Stimulated activated CD4-positive, alpha-beta T cell treated with anti-CD3 and anti-CD28 coated beads, Interleukin-15, amount 100 ng/mL, for 1 hour (primary cell): ENCODE measurements at places on chromosomes 6 and 20.

- no peak for DNase-seq
Measured at GRCh38 chr6:47413752-47414422, 63.7 kb upstream of the CD2AP start.

- DNase-seq = no peak
Measured at GRCh38 chr6:17193106-17193775, 87.9 kb upstream of the RBM24 start.

GRCh38 chr6:1231941-1232340 is 80.0 kb upstream of the FOXQ1 start:
- no peak for DNase-seq

DNA sequence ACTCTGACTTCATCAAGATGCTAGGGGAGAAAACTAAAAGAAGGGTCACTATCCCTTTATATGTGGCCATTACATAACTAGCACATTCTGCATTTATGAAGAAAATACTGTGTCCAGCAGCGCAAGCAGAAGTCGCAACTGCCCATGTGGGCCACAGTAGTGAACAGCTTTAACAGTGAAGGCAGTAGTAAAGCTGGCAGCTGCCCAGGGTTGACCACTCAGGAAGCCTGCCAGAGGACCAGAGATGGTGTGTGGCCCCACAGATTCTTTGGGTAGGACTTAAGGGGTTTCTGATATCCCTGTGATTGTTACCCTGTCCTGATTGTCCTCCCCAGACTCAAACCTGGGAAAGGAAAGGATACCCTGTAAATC is 88.3 kb upstream of the NT5E start:
- DNase-seq = no peak

DNA sequence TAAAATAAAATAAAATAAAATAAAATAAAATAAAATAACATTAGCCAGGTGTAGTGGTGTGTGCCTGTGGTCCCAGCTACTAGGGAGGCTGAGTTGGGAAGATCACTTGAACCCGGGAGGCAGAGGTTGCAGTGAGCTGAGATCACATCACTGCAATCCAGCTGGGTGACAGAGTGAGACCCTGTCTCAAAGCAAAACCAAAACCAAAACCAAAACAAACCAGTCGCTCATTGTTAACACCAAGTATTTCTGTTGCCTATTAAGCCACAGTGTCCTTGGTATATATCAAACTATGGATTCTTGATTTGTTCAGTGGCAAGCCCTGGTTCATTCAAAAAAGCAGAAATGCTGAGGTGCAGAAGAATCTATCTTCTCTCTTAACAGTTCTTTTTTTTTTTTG is 65.7 kb downstream of the PYGB start:
- no peak for DNase-seq

GRCh38 chr6:127118298-127119101 is at the start of gene RSPO3:
RSPO3 (plus strand) TSS chr6:127118671; CDS start chr6:127119193, 522 bp downstream.
- no peak for DNase-seq

DNA sequence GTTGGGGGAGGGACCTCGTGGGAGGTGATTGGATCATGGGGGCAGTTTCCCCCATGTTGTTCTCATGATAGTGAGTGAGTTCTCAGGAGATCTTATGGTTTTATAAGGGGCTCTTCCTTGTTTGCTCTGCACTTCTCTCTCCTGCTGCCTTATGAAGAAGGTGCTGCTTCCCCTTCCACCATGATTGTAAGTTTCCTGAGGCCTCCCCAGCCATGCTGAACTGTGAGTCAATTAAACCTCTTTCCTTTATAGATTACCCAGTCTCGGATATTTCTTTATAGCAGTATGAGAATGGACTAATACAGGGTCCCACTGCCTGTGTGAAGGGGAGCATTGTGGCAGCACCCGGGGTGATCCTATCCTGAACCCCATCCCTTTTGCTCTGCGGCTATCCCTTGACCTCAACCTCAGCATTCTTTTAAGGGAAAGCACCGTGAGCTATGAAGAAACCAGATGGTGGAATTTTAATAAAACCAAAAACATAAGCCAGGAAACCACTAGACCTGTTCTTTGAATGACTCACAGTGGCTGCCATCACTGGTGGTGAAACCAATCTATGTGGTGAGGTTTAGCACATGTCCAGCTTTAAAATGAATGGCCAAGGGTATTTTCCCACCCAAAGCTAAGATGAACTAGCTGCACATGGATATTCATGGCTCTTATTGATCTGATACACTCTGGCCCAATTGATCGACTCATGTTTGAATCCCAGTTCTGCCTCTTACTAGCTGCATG is 62.2 kb downstream of the ZDHHC14 start:
- no peak for DNase-seq

- DNase-seq = no peak
Measured at GRCh38 chr6:165580136-165580535, 82.9 kb downstream of the PDE10A start.

DNA sequence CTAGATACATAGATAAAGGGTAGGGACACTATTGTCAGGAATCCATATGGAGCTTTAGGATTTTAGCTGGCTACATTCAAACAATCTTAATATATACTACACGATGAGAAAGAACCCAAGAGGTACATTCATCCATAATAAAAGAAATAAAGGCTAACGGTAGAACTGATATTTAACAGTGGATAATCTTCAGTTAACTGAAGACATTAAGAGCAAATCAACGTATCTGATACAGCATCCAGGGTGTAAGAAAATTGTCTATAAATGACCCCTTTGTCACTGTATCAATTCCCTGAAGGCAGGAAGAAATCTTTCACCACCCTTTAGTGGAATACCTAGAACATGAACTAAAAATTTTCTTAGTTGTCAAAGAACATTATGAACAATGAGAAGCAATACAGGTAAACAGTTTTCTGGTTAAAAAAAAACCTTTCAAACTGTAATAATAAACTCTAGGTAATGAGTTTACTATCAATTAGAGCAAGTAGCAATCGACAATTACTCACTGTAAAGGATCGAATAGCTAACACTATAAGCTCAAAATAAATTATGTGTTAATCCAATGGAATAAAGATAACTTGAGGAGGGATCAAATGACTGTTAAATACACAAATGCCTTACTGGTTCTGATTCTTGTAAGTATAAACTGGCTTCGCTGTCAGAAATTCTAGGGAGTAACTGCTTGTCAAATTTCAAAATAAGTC is 11.8 kb downstream of the ROMO1 start:
- no peak for DNase-seq

DNA sequence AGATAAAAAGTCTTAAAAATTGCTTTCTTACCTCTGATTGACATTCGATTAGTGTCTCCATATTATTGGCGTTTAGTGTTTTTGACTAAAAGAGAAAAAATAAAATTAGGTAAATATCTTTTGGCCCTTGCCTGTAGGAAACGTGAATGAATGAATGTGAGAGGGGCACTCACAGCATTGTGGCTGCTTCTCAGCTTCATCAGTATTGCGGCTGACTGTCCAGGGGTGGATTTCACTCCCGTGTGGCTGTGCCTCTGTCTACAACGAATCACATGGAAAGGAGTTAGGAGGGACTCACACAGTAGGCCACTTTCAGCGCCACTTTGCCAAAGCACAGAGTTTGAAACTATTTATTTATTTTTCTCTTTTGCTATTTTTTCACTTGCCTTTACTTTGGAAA is 844 bp downstream of the TAGAP start:
- no peak for DNase-seq

DNA sequence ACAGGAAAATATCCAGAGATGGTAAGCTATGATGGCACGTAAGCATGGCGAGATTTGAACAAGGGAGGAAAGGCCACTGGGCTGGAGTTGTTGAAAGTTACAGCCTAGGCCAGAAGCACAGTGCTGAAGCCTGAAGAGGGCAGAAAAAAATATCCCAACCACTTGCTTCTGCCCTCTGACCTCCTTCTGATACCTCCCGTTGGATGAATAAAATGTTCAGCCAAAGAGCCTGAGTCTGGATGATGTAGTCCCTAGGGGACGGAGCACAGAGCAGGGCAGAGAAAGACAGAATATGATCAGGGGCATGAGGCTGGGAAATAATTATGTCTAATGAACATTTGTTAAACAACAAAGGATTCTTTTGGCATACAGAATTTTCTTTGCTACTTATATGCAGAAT is 19.7 kb downstream of the KLHL31 start:
- DNase-seq = no peak

GRCh38 chr6:13836170-13836569 is 21.8 kb upstream of the MCUR1 start:
- DNase-seq = no peak

DNA sequence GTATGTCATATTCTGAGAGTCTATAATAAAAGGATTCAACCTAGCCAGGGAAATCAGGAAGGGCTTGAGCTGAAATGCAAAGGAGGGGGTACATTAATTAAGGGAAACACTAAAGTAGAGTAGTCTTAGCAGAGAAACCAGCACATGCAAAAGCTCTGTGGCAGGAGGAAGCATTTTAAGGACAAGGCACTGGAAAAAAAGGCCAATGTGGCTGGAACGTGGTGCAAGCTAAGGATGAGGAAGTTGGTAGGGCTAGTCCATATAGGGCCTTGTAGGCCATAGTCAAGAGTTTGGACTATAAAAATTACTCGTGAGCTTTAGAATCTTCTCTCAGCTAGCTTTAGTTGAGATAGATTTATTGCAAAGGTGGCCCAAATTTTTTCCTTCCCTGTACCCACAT is 75.2 kb upstream of the TOP1 start:
- no peak for DNase-seq

DNA sequence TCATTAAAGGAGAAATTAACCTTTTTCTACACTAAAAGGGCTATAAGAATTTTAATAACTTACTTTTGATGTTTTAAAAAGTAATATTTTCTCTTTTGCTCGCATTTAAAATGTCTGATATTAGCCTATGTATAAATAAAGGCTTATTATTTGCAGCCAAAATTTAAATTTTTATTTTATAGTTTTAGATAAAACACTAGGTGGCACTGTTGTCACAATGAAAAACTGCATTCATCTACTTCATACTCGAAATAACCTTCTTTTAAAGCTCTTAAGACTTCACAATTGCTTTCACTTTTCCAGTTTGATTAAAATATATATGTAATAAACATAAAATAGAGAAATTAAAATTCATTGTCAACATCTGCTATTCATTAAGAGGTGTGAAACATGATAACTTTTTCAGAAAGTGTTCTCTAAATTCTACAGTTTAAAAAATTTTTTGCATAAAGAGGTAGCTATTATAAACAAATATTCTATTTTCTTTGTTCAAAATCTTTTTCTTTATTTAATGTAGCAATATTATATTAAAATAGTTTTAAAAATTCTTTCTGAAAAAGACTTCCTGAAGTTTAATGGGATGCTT is 78.8 kb upstream of the DEFB112 start:
- no peak for DNase-seq

DNA sequence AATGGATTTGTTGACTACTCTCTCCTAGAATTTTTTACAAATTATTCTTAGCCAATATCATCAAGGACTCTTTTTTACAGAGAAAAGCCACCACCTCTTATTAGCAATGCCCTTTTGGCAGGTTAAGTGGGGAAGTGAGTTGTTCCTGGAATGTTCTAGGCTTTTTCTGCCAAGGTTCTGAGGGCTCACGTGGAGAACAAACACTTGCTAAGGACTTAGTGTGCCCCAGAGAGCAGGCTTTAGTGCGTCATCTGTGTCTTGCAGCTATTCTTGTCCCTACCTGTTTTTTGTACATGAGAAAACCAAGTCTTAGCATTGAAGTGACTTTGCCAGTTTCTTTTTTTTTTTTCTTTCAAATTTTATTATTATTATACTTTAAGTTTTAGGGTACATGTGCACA is 33.5 kb downstream of the CFAP61 start:
- DNase-seq = no peak

- DNase-seq = no peak
Measured at GRCh38 chr6:134003542-134003951, 48.9 kb downstream of the SLC2A12 start.

DNA sequence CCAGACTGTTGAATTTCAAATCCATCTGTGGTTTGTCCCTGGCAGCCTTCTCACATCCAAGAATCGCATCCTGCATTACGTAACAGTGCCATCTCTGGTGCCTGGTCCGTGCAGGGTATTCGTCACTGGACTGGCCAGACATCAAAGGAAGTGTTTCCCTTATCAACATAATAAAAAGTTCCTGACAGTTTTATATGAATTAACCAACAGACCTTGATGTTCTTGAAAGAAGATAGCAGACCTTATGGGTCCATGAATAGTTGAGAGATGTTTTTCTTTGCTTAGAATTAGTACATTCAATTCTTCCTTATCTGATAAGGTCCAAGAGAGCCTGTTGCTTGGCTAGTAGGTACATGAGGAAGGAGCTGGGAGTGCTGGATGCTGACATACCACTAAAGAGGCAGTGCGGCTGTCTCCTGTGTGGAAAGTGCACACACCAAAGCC is 77.6 kb downstream of the PHACTR2 start:
- DNase-seq = no peak

- DNase-seq = no peak
Measured at GRCh38 chr6:137271245-137272183, 52.3 kb upstream of the IFNGR1 start.

GRCh38 chr20:10488534-10488933 is 53.4 kb downstream of the SLX4IP start:
- DNase-seq = no peak

- DNase-seq = no peak
Measured at GRCh38 chr20:54618412-54618811, 143.0 kb downstream of the DOK5 start.

DNA sequence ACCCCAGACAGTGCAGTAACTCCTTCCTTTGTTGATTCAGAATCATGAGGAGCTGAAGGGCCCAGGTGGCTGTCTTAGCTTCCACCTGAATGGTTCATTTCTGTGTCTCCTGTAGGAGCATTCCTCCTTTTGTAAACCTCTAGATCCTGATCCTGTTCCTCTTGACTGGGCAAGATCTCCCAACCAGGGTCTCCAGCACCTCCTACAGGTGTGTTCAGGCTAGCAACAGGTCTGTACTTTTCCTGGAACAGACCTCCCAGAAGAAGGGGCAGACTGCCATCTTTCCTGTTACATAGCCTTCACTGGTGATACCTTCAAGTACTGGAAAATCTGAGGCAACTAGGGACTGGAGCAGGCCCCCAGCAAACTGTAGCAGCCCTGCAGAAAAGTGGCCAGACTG is 35.2 kb downstream of the HLA-B start:
- DNase-seq = no peak

DNA sequence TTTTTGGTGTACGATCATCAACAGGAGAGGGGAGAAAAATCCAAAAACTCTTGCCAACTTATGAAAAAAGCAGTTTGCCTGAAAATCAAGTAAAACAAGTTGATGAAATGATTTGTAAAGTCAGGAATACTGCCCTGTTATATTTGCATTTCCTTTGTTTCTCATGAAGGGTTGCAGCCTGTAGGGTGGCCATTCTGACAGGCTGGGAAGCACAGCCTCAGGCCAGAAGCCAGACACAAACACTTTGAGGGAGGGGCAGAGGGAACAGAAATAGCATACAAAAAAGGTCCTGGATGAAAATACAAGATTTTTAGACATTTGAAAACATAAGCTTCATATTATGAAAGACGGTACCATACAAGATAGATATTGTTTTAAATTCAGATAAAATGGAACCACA is 109.8 kb downstream of the DTNBP1 start:
- DNase-seq = no peak

GRCh38 chr6:135423649-135424128 is 73.9 kb downstream of the AHI1 start:
- DNase-seq = no peak

DNA sequence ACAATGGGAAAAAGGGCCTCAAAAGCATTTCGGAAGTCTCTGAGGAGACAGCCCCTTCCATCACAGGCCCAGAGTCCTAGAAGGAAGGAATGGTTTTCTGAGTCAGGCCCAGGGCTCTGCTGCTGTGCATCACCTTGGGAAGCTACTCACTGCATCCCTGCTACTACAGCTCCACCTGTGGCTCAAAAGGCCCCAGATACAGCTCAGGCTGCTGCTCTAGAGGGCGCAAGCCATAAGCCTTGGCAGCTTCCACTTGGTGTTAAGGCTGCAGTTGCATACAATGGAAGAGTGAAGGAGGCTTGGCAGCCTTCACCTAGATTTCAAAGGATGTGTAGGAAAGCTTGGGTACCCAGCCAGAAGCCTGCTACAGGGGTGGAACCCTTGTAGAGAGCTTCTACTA is 54.8 kb downstream of the MEI4 start:
- DNase-seq = no peak
